ENCODE measurements at places on chromosomes 6 and 20. TPM values are rescaled to one million over a fixed set of nuclear protein-coding genes. Genes with fewer than 3 reads are reported as not detected.

VSX1 gene
- not detected for total RNA-seq

PROKR2 gene
- total RNA-seq, result not detected

TOMM6 gene
- total RNA-seq, result 54.7 TPM

MOG gene
- not detected for total RNA-seq

MLN gene
- not detected for total RNA-seq

FAM110A gene
- total RNA-seq, result 1.3 TPM

HLA-DOA gene
- not detected for total RNA-seq

PLN gene
- total RNA-seq, result 2.0 TPM

C20orf144 gene
- under 0.01 TPM for total RNA-seq

SOX4 gene
- 38.1 TPM for total RNA-seq

CALHM4 gene
- total RNA-seq, result not detected

DNA sequence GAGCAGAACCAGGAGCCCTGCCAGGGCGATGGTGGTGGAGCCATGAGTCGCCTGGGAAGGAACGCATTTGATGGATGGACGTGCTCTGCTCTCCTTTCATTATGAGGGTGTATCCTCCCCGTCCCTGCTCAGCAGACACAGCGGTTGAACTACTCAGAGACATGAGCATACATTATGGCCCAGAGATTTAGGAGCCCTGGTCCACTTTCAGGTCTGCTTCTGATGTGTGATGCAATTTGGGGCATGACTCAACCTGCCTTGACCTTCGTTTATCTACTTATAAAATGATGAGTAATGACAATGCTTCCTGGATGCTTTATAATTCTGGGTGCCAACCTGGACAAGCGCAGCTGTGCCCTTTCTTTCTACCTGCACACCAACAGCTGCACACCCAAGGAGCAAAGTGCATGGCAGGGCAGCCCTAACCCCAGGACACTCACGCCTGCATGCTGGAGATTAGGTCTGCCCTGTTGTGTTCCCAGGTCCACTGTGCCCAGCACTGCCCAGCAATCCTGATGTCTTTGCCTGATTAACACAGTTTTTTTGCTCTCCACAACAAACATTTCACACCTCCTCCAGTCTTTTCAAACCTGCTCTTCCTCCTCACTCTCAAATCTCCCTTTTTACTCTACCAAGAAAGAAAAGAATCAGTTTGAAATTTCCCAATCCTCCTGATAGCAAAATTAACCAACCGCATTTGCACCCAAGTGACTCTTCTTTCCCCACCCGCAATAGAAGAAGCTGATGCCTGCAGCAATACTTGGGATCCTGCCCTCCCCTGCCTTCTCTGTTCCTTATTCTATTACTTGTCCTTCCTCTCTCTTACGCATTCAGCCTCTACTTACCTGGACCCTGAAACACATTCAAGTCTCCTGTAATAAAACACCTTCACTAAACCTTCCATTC is 81.2 kb downstream of the EZR start:
- DNase-seq, result peak; percentile 78

DNA sequence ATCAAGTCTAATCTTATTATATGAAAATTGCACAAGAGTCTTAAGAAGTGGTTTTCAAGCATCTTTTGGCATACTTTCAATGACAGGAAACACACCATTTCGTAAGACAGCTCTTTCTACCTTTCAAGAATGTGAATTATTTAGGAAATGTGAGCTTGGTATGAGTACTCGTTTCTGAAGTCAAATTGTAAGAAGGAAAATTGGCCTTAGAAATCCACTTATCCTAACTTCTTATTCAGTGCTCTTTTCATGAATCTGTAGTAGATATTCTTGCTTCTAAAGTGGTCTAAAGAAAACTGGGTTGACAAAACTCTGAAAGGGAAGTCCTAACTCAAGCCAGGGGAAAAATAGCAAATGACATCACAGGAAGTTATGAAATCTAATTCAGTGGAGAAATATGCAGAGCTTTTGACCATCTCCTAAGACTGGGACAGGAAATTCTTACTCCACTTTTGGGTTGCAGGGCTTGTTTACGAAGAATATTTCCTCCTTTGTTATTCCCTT is 38.5 kb upstream of the OGFRL1 start:
- DNase-seq, result peak; percentile 77

DNA sequence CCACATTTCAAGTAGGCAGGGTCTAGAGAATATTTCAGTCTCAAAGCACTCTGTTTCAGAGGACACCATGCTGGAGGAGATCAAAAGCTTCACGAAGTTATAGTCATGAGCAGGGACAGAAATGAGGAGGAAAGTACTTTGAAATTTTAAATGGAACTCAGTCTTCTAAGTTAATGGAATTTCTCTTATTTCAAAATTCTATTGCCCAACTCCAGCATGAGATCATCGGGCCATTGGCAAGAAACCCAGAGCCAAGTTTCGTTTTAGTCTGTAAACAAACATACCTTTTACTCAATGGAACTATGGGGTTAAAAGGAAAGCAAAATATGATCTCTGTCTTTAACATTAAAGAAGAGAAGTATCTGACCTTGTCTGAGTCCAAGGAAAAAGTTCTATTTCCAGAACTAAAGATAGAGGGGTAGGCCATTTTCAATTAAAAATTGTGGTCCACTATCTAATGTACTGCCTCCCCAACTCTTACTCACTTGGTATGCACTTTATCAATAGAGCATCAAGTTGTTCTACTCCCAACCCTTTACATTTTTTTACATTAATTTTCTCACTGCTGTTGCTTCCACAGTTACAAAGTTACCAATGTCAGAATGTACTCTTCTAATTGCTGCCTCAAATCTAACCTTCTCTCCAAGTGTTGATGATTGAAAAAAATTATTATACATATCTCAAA is 235.3 kb upstream of the NRSN1 start:
- DNase-seq, result peak; percentile 8

DNA sequence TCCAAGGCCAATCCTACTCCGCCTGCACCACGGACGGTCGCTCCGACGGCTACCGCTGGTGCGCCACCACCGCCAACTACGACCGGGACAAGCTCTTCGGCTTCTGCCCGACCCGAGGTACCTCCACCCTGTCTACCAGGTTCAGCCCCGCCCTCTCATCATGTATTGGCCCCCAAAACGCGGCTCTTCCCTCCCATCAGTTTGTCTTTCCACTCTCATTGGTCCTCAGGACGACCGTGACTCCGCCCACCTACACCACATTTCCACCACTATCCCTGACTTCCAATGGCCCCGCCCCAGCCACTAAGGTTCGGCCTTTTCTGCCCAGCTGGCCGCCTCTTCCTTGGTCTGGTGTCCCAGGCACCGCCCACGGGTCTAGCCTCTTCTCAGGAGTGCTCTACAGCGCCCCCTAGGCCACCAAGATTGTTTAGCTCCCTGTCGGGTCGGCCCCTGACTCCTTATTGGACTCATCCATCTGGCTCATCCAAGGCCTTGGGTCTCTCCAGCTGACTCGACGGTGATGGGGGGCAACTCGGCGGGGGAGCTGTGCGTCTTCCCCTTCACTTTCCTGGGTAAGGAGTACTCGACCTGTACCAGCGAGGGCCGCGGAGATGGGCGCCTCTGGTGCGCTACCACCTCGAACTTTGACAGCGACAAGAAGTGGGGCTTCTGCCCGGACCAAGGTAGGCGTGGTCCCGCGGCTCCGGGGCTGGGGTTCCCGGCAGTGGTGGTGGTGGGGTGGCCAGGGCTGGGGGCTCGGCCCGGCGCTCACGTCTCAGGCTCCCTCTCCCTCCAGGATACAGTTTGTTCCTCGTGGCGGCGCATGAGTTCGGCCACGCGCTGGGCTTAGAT is 3.1 kb downstream of the MMP9 start:
- peak; percentile 28 for DNase-seq

GRCh38 chr6:158640519-158640918 is 4.0 kb downstream of the DYNLT1 start:
- DNase-seq, result no peak

GRCh38 chr20:61755971-61756845 is 309.5 kb downstream of the TAF4 start:
- no peak for DNase-seq

DNA sequence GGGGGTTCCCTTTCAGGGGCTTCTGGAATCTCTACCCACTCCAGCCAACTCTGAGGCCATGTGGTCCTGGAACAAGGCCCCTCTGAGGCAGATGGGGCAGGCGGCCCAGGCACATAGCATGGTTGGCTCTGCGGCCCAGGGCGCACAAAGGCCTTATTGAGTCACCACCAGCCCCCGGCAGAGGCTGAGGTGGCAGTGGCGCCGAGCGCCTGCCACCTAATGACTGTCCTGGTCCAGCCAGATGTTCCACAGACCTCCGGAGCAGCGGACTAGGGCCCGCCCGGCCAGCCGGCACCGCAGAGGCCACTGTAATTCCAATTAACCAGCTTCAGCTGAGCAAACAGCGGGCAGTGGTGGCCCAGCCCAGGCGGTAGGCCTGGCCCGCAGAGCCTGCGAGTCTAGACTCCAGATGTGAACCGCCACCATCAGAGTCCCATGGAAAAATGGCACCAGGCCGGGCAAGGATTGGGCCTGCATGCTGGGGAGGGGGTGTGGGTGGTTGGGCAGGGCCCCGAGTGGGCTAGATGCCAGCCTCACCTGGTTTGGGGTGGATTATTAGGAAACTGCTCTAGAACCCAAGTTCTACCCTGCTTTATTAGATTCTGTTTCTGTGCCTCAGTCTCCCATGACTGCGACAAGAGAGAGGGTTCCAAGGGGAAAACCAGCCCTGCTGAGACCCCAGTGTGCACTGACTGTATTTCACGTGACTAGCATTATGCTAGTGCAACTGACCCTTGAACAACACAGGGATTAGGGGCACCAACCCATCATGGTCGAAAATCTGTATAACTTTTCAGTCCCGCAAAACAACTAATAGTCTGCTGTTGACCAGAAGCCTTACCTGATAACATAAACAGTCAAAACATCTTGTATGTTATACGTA is 34.1 kb upstream of the ID1 start:
- peak; percentile 70 for DNase-seq

GRCh38 chr6:31366693-31367470 is 9.9 kb upstream of the HLA-B start:
- DNase-seq, result peak; percentile 70

GRCh38 chr6:147297663-147298316 is 93.6 kb downstream of the STXBP5 start:
- DNase-seq, result peak; percentile 43

- no peak for DNase-seq
Observed at GRCh38 chr6:46655803-46656202, 3.0 kb downstream of the SLC25A27 start.

DNA sequence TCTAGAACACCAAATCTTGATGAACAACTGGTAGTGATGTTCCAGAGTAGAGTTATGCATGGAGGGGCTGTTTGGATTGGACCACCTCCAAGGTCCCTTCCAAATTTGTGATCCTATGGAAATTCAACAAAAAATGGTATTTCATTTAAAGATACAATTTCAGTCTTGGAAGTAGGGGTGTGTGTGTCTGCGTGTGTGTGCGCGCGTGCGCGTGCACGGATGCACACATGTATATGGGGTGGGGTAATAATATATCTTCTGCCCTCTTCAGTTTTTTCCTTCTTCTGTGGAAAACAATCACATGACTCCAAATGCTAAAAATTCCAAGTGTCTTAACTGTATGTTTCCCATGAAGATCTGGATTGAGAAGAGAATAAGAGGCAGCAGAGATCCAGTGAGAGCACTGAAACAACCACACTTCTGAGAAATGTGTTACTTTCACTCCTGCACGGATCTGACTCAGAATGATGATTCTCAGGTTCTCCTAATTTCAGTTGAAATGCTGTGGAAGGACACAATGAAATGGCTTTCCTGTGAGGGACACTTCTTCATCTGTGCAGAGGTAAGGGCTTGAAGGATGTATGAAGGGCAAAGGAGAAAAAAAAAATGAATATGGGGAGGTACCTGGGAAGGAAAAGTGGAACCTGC is 10.6 kb upstream of the IL17F start:
- no peak for DNase-seq

- no peak for DNase-seq
Observed at GRCh38 chr20:51725584-51726176, 42.5 kb downstream of the ATP9A start.

GRCh38 chr6:27908017-27908416 is 4.2 kb downstream of the OR2B2 start:
- DNase-seq, result no peak

GRCh38 chr6:130903602-130904001 is 76.4 kb downstream of the SMLR1 start:
- no peak for DNase-seq

- peak; percentile 30 for DNase-seq
Observed at GRCh38 chr6:154508573-154509375, 1.7 kb downstream of the CNKSR3 start.

GRCh38 chr20:44018259-44018941 is 103.7 kb downstream of the TOX2 start:
- DNase-seq, result peak; percentile 92

- peak; percentile 67 for DNase-seq
Observed at GRCh38 chr6:104625536-104625935, 234.2 kb downstream of the HACE1 start.
